ENCODE measurements at places on chromosomes 12 and 14.

DNA sequence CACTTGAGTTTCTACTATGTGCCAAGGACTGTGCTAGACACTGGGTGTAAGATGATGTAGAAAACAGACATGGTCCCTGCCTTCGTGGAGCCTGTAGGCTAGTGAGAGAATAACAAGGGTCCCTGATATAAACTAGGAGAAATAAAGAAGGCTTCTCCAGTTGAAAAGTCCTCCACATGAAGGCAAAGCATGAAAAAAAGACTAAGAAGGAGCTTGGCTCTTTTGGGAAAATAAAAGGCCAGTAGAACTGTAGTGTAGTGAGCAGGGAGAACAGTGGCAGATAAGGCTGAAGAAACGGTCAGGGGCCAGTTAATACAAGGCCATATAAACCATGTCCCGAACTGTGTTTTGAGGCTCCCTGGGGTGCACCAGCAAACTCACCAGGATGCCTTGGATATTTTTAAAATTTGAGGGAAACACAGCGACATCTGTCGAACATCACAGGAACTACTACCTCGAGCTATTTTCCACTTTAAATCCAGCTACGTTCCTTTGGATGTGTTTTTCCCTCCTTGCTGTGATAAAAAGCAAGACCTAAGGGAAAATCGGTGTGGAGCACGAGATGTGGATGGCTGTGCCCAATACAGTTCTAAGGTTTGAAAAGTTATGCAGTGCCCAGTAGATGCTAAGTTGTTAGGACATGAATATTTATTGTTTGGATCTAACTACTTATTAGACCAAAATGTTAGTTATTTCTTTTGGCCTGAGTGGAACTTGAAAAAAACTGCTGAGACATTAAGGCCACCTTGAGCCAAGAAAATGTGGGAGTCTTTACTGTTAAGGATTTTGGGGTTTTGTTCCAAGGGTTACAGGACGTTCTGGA lies 8.5 kb upstream of the CFL2 start:
- no peak for DNase-seq

- no peak for DNase-seq
Measured at GRCh38 chr12:92718483-92718990, 15.7 kb downstream of the PLEKHG7 start.

- no peak for DNase-seq
Measured at GRCh38 chr14:63759456-63759855, 31.6 kb upstream of the SGPP1 start.

DNA sequence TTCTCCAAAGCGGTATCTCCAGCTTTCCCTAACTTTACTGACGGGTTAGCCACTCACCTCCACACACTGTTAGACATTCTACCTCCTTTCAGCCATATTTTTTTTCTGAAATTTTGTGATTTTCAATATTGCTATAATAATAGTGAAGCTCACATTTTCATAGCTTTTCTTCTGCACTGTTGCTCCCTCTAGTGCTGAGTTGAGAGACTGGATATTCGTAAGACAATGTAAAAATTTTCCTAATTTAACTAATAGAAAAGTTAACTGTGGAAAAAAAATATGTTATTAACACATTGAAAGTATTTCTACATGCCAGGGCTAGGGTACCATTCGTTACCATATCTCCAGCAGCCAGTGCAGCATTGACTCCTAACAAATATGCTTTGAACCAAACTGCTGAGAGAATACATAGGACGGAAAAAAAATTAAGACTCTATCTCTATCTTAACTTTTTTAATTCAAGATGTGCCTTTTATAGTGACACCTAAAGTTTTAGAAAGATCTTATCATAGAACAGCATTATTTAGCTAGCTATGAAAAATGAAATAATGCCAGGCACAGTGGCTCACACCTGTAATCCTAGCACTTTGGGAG lies 48.7 kb upstream of the ABCC9 start:
- DNase-seq = peak; percentile 3

DNA sequence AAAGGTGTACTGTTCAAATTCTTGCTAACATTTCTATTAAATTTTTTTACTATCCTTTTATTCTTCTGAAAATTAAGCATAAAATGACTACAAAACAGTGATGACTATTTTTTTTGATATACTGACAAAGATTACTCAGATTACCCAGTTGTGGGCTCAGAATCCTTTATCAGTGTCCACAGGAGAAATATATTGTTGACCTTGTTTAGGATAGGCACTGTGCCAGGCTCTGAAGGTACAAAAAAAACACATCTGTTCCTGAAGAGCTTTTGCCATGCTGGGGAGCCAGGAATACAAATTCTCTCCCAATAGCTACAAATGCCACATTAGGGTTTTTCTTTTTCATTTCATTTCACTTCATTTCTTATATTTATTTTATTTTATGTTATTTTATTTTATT lies 26.9 kb upstream of the GCH1 start:
- DNase-seq = no peak

- DNase-seq = peak; percentile 91
Measured at GRCh38 chr12:25997201-25997963, 38.9 kb downstream of the RASSF8 start.

Data from fibroblast of skin of left biceps (primary cell).